ENCODE measurements at places on chromosomes 11 and 22. TPM values are rescaled to one million over a fixed set of nuclear protein-coding genes. Genes with fewer than 3 reads are reported as not detected.

Gene C11orf87
- not detected for total RNA-seq

Gene INS
- total RNA-seq = not detected

Gene FAT3
- total RNA-seq = not detected

Gene EFCAB6
- not detected for total RNA-seq

Gene TMPRSS5
- total RNA-seq = 1.2 TPM

Gene RBMXL2
- total RNA-seq = not detected

Gene LMO2
- not detected for total RNA-seq

Gene OR4A16
- not detected for total RNA-seq

Gene FJX1
- 0.26 TPM for total RNA-seq

Gene PLXNB2
- total RNA-seq = 9.5 TPM

Gene GRIA4
- total RNA-seq = not detected

Gene APIP
- 29.6 TPM for total RNA-seq

Gene OR52D1
- total RNA-seq = not detected

Gene OR4D5
- total RNA-seq = not detected

Gene TSPAN32
- 2.4 TPM for total RNA-seq

Gene FAM111B
- 70.1 TPM for total RNA-seq

Gene DDTL
- total RNA-seq = 5.0 TPM

Gene SLC15A3
- 4.0 TPM for total RNA-seq

Gene UBQLNL
- total RNA-seq = not detected

Gene KCNK4
- total RNA-seq = 0.23 TPM

Gene ANO9
- 36.9 TPM for total RNA-seq

Gene MUC2
- not detected for total RNA-seq

Gene RRP8
- total RNA-seq = 41.5 TPM

Gene CD248
- not detected for total RNA-seq

Gene SHISAL1
- total RNA-seq = not detected

Gene MFNG
- 207 TPM for total RNA-seq

Gene KRTAP5-8
- not detected for total RNA-seq

Gene SLC2A11
- total RNA-seq = 8.0 TPM

Gene NAV2
- 0.28 TPM for total RNA-seq

Gene RNF141
- total RNA-seq = 15.4 TPM

Gene CCDC83
- total RNA-seq = not detected

Gene CHRM4
- 0.84 TPM for total RNA-seq

Gene RNF214
- total RNA-seq = 23.2 TPM

Gene OR4A47
- not detected for total RNA-seq

Gene PLEKHA7
- 20.7 TPM for total RNA-seq

Gene LIN7C
- 36.4 TPM for total RNA-seq

Gene CDHR5
- total RNA-seq = not detected

Gene TBRG1
- 31.0 TPM for total RNA-seq

Gene SPI1
- not detected for total RNA-seq

Gene TMEM191B
- total RNA-seq = not detected

Gene MTNR1B
- total RNA-seq = not detected

Gene JHY
- 1.1 TPM for total RNA-seq

Gene KDM4F
- not detected for total RNA-seq

Gene CEP126
- 0.90 TPM for total RNA-seq

Gene CADM1
- total RNA-seq = 0.72 TPM

Gene GGT1
- 52.9 TPM for total RNA-seq
